ENCODE measurements at places on chromosomes 16 and 17.
A peak's percentile ranks its signal among the peaks of the same experiment; 100 is the strongest.

- no peak for DNase-seq
Measured at GRCh38 chr16:81706327-81707295, 72.5 kb upstream of the PLCG2 start.

DNA sequence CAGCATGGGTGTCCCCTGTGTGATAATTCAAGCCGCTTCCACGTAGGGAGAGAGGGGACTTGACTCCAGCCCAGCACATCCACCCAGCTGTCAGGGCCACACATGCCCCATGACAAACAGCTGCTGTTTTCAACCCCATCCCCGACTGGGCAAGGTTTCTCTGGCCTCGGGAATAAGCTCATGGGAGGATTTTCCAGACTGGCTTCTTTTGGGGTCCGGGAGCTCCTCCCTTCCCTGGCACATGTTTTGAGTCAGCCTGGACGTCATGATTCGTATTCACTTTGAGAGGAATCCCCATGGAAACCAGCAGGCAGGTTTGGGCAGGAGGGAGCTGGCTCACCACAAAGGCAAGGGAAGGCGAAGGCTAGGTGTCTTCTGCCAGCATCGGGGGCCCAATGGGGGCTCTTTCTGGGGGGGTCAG lies 156.4 kb downstream of the CMIP start:
- DNase-seq: peak; percentile 81

DNA sequence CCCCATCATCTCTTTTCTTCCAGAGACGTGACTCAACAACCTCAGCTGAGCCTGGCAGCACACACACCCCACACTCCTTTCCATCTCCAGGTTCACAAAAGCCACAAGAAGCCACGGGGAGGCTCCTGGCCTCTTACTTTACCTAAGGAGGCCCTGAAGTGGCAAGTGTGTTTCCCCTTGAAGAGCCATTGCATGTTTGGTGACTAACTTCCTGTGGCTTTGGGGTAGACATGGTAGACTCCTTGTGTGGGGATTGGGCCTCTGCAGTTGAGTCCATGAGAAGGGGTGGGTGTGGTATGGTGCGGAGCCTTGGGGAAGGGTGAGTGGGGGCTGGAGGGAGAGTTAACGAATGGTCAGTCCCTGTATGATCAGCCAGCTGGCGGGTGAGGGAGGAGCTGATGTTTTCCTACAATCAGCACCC lies 24.2 kb downstream of the SAP30BP start:
- DNase-seq: peak; percentile 60

- peak; percentile 54 for DNase-seq
Measured at GRCh38 chr17:49670641-49671040, 7.3 kb downstream of the SPOP start.

DNA sequence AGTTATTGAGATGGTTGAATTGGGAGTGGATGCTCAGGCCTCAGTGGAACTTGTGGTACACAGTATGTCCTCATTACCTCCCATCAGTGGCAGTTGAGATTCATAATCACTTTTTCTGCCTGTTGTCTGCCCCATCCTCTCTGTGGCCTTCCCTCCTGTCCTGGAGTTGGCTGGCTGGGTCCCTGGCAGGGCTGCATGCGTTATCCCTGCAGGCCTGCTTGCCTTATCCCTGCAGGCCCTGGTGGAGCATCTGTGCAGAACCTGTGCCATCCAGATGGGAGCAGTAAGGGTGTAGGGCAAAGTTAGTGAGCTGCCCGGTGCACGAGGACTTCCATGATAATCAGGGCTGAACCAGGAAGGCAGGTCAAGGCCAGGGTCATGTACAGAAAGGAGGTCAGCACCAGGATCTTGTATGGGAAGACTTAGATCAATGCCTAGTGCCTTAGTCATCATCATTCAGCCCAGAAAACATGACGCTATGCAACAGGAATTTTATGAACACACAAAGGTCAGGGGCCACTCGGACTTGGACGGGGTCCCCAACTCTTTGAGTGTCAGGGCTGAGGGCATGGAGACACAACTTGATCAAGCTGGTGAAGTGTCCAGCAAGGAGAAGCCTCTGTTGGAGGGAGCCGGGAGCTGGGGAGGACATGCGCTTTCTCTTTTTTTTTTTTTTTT lies 47.2 kb downstream of the ABCC1 start:
- DNase-seq: peak; percentile 87

GRCh38 chr16:58385218-58385773 lies 7.0 kb upstream of the GINS3 start:
- DNase-seq: no peak

GRCh38 chr16:86379505-86379846 lies 130.9 kb upstream of the FOXF1 start:
- DNase-seq: peak; percentile 35

Measured in GM23248 (cell line).